Neural crest cell (in vitro differentiated cells): ENCODE measurements at places on chromosomes 3 and 15.
A peak's percentile ranks its signal among the peaks of the same experiment; 100 is the strongest.

- H3K27me3 ChIP-seq, result no peaks in the 10 kb centered on the region
- H3K27ac ChIP-seq, result no peak overlapping the region
- no peaks in the 10 kb centered on the region for H3K36me3 ChIP-seq
- DNase-seq, result no peak
- no peak overlapping the region for H3K4me3 ChIP-seq
- H3K4me1 ChIP-seq, result no peaks in the 10 kb centered on the region
Observed at GRCh38 chr15:87347806-87348515, 908.6 kb downstream of the NTRK3 start.

DNA sequence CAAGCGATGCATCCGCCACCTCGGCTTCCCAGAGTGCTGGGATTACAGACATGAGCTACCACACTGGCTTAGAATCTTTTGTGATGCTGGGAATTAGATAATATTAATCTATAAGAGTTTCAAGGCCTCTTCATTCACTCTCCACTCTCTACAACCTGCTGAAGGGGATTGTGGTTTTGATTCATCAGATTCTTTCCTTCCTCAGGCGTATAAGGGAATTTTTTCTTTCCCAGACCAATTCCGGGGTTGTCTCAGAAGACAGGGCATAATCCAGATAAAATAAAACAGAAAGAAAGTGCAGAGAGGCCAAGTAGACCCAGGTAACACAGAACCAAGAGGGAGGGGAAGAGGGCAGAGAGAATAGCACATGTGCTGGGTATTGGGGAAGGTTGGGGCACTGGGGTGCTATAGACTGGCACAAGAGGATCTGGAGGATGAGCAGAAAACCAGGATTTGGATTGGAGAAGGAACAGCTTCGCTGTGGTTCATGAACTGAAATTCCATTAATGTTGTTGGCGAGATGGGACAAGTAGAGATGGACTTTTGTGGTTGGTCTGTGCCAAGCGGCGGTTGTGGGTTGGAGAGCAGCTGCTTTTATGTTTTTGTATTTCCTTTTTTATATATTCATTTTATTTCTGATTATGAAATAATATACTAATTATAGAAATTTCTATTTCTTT is 12.8 kb downstream of the ARL6IP5 start:
- peaks cover 37% of the 10 kb centered on the region for H3K4me1 ChIP-seq
- no peak for DNase-seq

DNA sequence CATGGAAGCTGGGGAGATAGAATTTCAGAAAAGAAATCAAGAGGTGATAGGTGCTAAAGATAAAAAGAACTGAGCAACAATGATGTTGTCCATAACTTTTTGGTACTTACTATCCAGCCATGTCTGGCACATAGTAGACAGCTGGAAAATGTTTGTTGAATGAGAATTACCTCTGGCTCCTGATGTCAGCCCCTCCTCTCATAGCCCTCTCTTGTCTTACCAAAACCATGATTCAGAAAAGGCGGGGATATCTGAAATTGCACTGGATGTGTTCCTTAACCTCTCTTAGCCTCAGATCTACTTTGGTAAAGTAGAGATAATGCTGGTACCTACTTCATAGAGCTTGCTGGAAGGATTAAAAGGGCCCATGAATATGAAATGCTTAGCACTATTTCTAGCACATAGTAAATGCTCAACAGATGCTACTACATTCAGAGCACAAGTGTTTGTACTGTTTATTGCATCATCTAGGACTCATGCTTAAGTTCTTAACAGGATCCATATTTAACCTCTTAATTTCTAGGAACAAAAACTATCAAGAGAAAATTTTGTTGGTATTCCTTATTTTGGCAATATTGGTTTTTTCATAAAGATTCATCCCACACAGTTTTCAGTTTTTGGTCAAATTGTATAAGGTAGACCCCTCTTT is 780.9 kb upstream of the LMCD1 start:
- no peaks in the 10 kb centered on the region for H3K36me3 ChIP-seq
- no peaks in the 10 kb centered on the region for H3K27me3 ChIP-seq
- H3K4me3 ChIP-seq, result no peak overlapping the region
- DNase-seq, result no peak
- no peak overlapping the region for H3K27ac ChIP-seq

DNA sequence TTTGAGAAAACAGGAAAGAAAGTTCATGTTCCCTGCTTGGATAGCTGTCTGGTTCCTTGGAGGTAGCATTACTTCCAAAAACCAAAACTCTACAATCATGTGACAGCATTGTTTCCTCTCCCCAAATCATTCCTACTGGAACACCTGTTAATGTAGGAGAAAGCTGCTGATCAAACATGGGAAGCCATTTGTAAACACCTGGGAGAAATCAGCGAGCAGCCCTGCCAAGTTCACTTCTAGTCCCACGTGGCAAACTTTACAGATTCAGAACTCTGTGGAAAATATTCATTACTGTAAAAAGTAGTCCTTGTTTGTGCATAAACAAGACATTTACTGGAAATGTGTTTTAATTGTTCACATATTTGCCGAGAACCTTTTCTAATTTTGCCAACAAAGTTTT is 275.5 kb upstream of the AZI2 start:
- DNase-seq, result no peak
- no peaks in the 10 kb centered on the region for H3K27me3 ChIP-seq
- peaks cover 9% of the 10 kb centered on the region for H3K4me1 ChIP-seq
- no peak overlapping the region for H3K27ac ChIP-seq
- H3K4me3 ChIP-seq, result no peak overlapping the region
- H3K36me3 ChIP-seq, result no peaks in the 10 kb centered on the region

DNA sequence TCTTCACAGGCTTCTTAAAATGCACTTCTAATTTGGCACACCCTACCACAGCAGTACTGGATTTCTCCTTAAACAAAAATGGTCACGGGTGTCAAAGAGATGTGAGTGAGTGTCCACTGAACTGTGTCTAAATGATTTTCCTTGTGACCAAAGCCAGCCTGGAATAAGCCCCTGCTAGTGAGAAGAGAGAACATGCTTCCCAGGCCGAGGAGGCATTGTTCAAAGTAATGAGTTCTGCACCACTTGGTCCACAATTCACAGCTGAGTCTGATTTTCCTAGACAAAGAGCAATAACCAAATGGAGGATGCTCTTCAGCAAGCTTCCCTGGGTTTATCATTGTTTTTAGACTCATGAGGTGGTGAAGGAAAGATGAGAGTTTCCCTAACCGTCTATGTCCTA is 3.8 kb downstream of the PLCH1 start:
- peaks cover 12% of the 10 kb centered on the region for H3K27me3 ChIP-seq
- H3K36me3 ChIP-seq, result no peaks in the 10 kb centered on the region
- peak overlapping the region; percentile 9 for H3K27ac ChIP-seq
- H3K4me3 ChIP-seq, result peak overlapping the region; percentile 38
- no peak for DNase-seq

GRCh38 chr3:11452885-11453847 is 181.0 kb downstream of the ATG7 start:
- peaks cover 5% of the 10 kb centered on the region for H3K36me3 ChIP-seq
- peaks cover 29% of the 10 kb centered on the region for H3K4me1 ChIP-seq
- H3K27ac ChIP-seq, result no peak overlapping the region
- no peak for DNase-seq
- no peaks in the 10 kb centered on the region for H3K27me3 ChIP-seq
- H3K4me3 ChIP-seq, result no peak overlapping the region

- no peak overlapping the region for H3K27ac ChIP-seq
- no peaks in the 10 kb centered on the region for H3K27me3 ChIP-seq
- no peak overlapping the region for H3K4me3 ChIP-seq
- no peaks in the 10 kb centered on the region for H3K4me1 ChIP-seq
- no peak for DNase-seq
Observed at GRCh38 chr15:32060706-32061105, 30.4 kb downstream of the CHRNA7 start.

DNA sequence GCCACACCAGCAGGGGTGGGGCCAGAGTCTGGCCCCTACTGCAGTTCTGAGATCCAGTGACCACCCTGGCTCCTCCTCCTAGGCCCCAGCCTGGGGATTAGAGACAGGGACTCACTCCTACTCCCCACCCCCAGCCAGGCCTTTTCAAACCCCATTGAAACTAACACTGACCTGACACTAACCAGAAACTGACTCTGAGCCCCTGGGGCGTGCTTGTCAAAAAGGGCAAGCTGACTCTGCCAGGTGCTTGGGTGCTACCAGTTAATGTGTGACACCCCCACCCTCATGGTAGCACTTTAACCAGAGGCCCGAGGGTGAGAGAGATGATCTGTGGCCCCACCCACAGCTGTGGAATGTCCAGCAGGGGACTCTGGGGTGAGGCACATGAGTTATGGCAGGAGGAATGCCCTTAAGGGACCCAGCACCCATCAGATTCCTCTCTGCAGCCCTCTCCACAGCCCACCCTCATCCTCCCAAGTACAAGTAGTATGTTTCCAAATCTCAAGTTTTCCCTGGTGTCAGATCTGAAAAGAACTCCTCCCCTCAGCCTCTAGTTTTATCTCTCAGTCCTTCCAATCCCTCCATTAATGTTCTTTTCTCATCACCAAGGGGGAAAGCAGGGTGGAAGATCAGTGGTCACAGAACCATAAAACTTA is 1.4 kb downstream of the PTH1R start:
- no peak overlapping the region for H3K27ac ChIP-seq
- peak overlapping the region; percentile 3 for H3K4me3 ChIP-seq
- no peak for DNase-seq
- H3K4me1 ChIP-seq, result peaks cover 3% of the 10 kb centered on the region
- no peaks in the 10 kb centered on the region for H3K36me3 ChIP-seq
- H3K27me3 ChIP-seq, result peaks cover 41% of the 10 kb centered on the region

DNA sequence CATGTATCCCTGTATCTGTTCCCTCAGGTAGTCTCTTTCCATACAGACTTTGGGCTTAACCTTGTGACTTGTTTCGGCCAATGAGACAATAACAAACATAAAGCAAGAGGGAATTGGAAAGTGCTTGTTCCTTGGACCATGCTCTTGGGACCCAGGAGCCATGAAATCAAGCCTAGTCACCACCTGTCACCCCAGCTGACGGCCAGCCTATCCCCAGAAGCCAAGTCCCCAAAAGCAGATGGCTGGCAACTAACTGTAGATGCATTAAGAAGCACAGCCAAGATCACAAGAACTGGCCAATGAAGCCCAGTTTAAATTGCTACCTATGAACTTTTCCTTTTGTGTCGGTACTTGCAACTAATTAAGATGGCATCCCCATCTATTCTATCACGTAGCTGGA is 822.0 kb downstream of the CADM2 start:
- no peak overlapping the region for H3K4me3 ChIP-seq
- H3K27me3 ChIP-seq, result no peaks in the 10 kb centered on the region
- H3K4me1 ChIP-seq, result no peaks in the 10 kb centered on the region
- no peaks in the 10 kb centered on the region for H3K36me3 ChIP-seq
- no peak for DNase-seq

GRCh38 chr3:154783521-154783931 is 296.6 kb upstream of the MME start:
- no peaks in the 10 kb centered on the region for H3K4me1 ChIP-seq
- no peak for DNase-seq
- H3K4me3 ChIP-seq, result no peak overlapping the region
- no peak overlapping the region for H3K27ac ChIP-seq

GRCh38 chr3:32255345-32255744 is 16.9 kb downstream of the CMTM8 start:
- DNase-seq, result no peak
- no peaks in the 10 kb centered on the region for H3K27me3 ChIP-seq
- no peak overlapping the region for H3K4me3 ChIP-seq
- peaks cover 5% of the 10 kb centered on the region for H3K36me3 ChIP-seq
- no peaks in the 10 kb centered on the region for H3K4me1 ChIP-seq

- no peaks in the 10 kb centered on the region for H3K27me3 ChIP-seq
- no peak overlapping the region for H3K4me3 ChIP-seq
- no peaks in the 10 kb centered on the region for H3K4me1 ChIP-seq
- H3K36me3 ChIP-seq, result no peaks in the 10 kb centered on the region
- peak; percentile 8 for DNase-seq
Observed at GRCh38 chr3:85342915-85343314, 384.1 kb downstream of the CADM2 start.

GRCh38 chr15:65877749-65878148 is 8.5 kb downstream of the RAB11A start:
- no peak for DNase-seq
- H3K4me1 ChIP-seq, result peaks cover 4% of the 10 kb centered on the region
- H3K36me3 ChIP-seq, result peaks cover 3% of the 10 kb centered on the region
- H3K27ac ChIP-seq, result no peak overlapping the region
- no peaks in the 10 kb centered on the region for H3K27me3 ChIP-seq

DNA sequence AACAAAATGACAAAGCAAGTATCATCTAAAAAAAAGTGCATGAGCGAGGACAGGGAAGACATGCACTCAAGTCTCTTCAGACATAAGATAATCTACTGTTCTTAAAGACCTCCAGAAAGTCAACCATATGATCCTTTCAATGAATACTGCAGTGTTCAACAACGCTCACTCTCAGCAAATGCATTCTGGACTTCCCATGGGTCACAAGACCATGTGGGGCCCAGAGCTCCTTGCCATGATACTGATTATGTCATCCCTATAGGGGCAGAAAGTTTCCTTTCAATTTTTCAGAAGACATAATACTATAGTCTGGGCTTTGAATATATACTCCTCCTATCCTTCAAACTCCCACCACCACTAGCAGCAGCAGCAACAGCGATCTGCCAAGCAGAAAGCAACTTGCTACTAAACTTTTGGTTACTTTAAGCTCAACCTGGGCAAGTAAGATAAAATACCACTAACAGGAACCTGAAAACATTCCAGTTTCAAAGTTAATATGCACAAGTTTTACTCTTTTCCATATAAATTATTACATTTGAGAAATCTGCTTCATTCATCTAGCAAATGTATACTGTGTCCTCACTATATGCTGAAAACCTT is 143.5 kb downstream of the ADAM10 start:
- H3K4me3 ChIP-seq, result no peak overlapping the region
- DNase-seq, result no peak
- H3K36me3 ChIP-seq, result peaks cover 17% of the 10 kb centered on the region
- H3K27ac ChIP-seq, result peak overlapping the region; percentile 67

DNA sequence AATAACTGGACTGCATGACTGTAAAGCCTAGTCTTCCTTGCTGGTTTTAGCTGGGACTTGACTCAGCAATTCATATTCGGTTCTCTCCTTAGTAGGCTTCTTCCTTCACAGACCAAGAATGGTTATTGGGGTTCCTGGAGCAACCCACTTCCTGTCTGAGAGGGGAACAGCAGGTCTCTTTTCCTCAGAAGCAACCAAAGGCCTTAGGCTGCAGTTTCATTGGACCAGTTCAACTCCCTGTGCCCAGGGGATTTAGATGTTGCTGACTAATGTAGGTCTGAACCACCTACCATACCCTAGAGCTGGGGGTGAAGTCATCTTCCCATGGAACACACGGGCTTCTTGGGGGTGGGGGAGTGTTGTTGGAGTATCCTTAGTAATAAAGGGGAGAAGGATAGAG is 84.0 kb upstream of the SKOR1 start:
- H3K36me3 ChIP-seq, result no peaks in the 10 kb centered on the region
- H3K4me1 ChIP-seq, result no peaks in the 10 kb centered on the region
- no peak overlapping the region for H3K27ac ChIP-seq
- no peaks in the 10 kb centered on the region for H3K27me3 ChIP-seq
- H3K4me3 ChIP-seq, result no peak overlapping the region

GRCh38 chr3:59424268-59425010 is 374.6 kb upstream of the CFAP20DC start:
- H3K27me3 ChIP-seq, result no peaks in the 10 kb centered on the region
- H3K4me3 ChIP-seq, result no peak overlapping the region
- no peak for DNase-seq
- H3K4me1 ChIP-seq, result peaks cover 8% of the 10 kb centered on the region
